HFF-Myc (cell line): ENCODE measurements at places on chromosomes 3 and 15.

GRCh38 chr3:16168211-16168610 is 6.3 kb upstream of the GALNT15 start:
- DNase-seq: no peak

DNA sequence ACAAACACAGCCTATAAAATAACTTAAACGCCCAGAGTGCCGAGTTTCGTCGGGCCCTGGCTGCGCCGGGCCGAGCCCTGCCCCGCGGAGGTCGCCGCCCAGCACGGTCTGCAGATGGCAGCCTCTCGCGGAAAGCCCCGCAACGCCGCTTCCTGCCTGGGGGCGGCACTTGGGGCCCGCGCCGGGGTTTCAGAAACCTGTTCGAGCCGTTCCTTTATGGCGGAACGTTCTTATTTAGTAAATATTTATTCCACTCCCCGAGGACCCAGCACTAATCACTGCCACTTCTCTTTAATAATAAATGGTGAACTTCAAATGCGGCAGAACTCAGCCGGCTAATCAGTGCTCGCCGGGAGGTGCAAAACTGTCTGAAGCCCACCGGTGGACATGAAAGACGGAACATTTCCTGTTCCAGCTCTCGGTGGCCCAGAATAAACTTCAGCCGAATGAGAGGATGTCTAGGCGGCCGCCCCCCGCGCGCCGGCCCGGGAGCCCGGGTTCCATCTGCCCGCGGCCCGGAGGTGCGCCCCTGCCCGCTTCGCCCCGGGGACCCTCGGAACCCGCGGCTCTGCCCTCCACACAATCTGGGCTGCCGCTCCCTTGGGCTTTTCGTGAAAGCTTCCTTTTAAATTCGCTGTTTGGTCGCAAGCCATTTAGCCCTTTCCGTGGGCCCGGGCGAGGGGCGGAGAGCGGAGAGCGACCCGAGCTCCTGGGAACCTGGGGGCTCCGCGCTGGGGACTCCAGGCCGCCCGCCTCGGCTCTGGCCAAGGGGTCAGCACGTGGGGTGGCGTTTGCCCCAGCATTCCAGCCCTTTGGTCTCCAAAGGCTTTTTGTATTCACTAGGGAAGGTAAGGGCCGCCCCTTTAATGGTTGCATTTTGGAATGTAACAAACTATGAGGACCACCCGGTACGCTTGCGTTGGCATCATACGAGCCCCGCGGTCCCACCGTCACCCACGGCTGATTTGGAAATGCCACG is 110.8 kb upstream of the ATP11B start:
- DNase-seq: no peak

GRCh38 chr3:71838406-71838805 is 53.5 kb upstream of the PROK2 start:
- no peak for DNase-seq

DNA sequence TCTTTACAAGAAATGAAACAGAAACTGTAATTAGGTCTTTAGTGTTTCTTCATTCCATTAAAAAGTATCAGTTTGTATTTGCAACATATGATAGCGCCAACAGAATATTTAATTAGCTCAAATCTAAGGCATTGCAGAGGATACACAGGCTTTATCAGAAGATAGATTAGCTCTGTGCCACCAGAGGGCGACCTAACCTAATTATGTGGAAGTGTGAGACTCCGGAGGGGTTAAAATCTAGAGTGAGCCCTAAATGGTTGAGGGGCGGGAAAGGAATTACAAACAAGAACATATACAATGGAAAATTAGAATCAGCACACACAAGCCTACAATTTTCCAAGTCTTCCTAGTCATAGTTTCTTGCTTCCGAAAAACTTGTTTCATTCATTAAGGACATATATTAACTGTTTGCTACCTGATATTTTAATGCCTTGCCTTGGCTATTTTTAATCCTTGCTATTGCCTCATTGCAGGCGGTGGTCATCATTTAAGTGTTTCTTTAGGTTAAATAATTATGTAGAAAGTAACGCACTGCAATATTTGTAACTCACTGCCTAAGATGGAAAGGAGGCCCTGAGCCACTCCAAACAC is 18.0 kb upstream of the RYR3 start:
- DNase-seq: peak; percentile 31

DNA sequence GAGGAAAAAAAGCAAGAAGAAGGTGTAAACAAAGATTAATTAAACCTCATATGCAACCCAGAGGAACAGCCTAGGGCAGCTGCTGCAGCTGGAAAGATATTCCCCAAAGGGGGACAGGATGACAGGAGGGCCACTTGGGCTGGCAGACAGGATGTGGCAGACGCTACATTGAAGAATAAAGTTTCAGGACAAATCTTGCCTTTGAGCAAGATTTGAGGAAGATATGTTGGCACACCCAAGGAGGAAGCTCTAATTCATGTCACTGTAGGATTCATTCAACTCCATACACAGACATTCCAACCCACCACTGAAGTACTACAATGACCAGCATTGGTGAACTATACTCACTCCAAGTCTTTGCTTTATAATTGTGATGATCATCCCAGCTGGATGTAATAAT is 504.0 kb downstream of the SHQ1 start:
- no peak for DNase-seq

DNA sequence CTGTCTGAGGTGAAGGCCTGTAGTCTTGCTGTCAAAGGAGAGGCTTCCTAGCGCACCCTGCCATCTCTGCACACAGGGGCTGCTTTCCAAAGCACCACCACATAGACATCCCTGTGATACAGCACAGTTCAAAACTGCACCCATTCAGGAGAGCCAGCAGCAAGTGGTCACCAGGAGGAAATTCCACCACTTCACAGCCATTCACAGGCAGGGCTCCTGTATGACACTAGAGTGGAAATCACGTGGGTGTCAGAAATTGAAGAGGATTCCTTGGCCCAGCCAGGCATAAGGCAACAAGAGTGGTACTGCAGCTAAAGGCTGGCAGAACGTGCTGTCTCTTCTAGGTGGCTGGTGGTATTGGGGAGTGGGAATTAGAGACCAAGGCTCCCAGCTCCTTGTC is 102.8 kb downstream of the RFTN1 start:
- DNase-seq: no peak

- no peak for DNase-seq
Observed at GRCh38 chr3:2656806-2657777, 453.1 kb downstream of the IL5RA start.

GRCh38 chr3:46082021-46082420 is 54.7 kb upstream of the XCR1 start:
- DNase-seq: no peak

DNA sequence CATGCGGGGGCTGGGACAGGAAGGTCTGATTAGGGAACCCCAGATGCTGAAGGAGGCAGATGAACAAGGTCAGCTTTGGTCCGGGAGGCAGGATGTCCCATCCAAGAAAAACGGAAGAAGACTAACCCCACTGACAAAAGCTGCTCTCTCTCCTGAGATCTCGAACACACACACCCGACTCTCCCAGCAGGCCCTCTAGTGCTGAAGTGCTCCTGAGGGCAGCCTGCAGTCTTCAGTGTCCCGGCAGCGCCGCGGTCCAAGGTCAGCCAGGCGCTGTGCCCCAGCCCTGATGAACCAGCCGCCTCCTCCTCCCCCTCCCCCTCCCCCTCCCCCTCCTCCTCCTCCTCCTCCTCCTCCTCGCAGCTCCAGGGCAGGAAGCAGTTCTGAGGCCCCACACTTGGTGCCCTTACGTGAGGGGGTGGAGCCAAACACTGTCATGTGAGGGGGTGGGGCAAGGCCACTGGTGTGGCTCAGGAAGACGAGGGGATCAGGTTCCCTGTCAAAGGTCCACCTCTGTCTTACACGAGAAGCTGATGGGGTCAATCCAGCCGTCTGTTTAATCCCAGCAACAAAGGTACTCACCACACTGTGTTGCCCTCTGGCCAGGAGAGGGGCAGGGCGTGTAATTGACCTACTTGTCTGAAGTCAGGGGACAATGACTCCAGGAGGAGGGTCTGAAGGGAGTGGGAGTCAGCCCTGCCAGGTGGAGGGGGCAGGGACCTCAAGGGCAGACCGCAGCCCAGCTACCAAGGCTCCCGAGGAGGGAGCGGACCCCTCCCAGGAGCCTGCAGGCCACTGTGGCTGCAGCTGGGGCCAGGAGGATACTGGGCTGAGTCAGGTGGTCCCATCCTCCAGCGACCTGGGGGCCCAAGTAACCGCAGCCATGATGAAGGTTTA is 34.3 kb downstream of the PRR23E start:
- DNase-seq: no peak

DNA sequence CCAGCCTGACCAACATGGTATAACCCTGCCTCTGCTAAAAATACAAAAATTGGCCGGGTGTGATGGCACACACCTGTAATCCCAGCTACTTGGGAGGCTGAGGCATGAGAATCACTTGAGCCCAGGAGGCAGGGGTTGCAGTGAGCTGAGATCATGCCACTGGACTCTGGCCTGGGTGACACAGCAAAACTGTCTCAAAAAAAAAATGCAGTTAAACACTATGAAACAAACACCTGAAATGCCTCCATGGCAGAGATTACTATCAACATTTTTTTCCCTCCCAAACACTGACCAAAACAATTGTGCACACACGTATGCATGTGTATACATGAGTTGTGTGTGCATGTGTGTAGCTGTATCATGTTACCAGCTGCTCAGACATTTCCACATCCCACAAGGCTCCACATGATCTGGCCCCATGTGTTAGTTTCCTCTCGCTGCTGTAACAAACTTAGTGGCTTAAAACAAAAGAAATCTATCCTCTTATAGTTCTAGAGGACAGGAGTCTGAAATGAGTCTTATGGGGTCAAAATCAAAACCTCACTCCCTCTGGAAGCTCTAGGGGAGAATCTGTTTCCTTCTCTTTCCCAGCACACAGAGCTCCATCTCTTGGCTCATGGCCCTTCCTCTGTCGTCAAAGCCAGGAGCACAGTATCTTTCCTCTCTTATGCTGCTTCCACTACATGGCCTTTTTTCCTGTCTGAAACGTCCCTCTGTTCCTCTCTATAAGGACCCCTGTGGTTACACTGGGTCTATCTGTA is 34.5 kb downstream of the SLC41A3 start:
- no peak for DNase-seq

GRCh38 chr3:20130106-20130505 is 55.9 kb downstream of the SGO1 start:
- DNase-seq: no peak

DNA sequence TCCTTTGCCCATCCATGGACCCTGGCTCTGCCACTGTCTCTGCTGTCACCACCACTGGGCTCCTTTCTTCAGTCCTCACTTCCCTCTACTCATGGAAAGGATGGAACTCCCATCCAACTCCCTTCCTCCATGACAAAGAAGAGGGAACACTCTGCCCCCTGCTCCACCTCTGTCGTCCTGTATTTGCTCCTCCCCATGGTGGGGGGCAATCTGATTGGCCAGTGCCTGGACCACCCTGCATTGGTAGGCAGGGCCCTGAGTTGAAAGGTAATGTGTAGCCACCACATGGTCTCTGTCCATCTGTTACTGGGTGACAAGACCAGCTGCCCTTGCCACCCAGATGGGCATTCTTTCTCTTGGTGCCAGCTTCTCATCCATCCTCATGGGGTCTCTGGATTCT is 20.7 kb upstream of the HEG1 start:
- no peak for DNase-seq

GRCh38 chr15:80272987-80273386 is 21.0 kb upstream of the CTXND1 start:
- no peak for DNase-seq

DNA sequence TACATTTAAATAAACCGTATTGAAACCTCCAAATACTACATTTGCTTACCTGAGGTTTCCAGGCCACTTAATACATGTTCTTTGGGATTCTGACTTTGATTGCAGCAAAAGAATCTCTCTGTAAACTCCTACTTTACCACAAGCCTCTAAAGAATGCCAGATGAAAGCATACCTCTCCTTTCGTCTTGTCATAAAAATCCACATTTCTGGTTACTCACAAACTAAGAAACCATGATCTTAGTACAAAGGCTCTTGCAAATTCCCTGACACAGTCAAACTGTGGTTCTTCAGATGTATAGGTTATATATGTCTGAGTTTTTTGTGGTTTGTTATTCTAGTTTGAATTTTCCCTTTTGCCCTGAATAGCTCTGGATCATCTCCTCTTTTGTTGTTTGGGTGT is 188.4 kb downstream of the RAP2B start:
- DNase-seq: peak; percentile 25

- DNase-seq: no peak
Observed at GRCh38 chr3:69297501-69297900, 88.4 kb downstream of the FRMD4B start.

GRCh38 chr3:154217671-154218070 is 96.5 kb downstream of the ARHGEF26 start:
- no peak for DNase-seq

GRCh38 chr3:33940736-33941135 is 142.3 kb downstream of the PDCD6IP start:
- no peak for DNase-seq

GRCh38 chr3:1955750-1956149 is 142.9 kb upstream of the CNTN4 start:
- DNase-seq: no peak

DNA sequence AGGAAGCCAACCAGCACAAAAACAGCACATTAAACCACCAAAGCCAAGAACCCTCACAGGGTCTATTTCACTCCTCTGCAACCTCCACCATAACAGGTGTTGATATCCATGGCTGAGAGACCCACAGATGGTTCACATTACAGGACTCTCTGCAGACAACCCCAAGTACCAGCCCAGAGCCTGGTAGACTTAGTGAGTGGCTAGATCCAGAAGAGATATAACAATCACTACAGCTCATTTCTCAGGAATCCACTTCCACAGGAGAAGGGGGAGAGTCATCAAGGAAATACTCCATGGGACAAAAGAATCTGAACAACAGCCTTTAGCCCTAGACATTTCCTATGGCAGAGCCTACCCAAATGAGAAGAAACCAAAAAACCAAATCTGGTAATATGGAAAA is 168.1 kb upstream of the CD96 start:
- no peak for DNase-seq

- no peak for DNase-seq
Observed at GRCh38 chr15:92909136-92909781, 9.1 kb downstream of the CHD2 start.

- no peak for DNase-seq
Observed at GRCh38 chr3:87044846-87045245, 53.9 kb upstream of the VGLL3 start.

GRCh38 chr3:59137415-59137814 is 87.6 kb upstream of the CFAP20DC start:
- no peak for DNase-seq

GRCh38 chr15:99167201-99167600 is 62.3 kb downstream of the SYNM start:
- DNase-seq: no peak

DNA sequence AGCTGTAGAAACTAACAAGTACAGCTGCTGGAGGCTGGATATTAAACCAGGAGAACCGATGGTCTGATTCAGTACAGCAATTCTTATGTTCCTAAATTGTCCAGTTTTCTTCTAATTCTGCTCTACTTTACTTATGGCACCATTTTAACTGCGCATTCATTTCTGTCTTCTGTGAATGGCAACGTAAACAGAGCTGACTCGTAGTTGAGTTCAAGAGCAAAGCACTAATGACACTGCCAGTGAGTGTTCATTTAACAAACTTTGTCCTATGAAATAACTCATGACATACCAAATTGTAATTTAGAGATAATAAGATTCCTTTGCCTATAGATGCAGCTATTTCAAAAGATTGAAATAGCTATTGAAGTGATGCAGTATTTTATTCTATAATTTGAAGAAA is 48.7 kb downstream of the BCHE start:
- no peak for DNase-seq

GRCh38 chr15:62752657-62753517 is 289.7 kb upstream of the TPM1 start:
- DNase-seq: no peak
